Hair follicular keratinocyte (primary cell): ENCODE measurements at places on chromosomes 5 and 9. TPM values are rescaled to one million over a fixed set of nuclear protein-coding genes. Genes with fewer than 3 reads are reported as not detected.

The C7 gene
- total RNA-seq, result 1.6 TPM in 1 of 2 replicates, not detected in the other

The KCNV2 gene
- total RNA-seq, result not detected in 2 replicates

The PCDHGA2 gene
- 0.04 and 0.55 TPM in 2 replicates for total RNA-seq

The HTR4 gene
- not detected in 2 replicates for total RNA-seq

The SH3GL2 gene
- not detected in 2 replicates for total RNA-seq
